Fibroblast of skin of right quadriceps (primary cell): ENCODE measurements at places on chromosomes 5 and 9.

DNA sequence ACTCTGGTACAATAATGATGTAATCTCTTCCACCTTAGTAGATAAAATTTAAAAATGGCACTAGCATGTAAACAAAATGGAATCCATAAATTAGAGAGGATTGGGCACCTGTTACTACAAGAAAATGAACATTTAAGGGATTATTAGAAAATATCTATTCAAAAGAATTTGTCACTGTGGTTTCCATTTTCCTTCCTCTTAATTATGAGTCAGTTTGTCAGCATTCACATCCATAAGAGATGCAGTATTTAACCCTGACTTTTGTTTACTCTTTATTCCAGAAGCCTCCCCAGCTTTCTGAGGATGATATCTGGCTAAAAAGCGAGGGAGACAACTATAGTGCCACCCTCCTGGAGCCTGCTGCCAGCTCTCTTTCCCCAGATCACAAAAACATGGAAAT is 72.1 kb downstream of the C9orf152 start:
- DNase-seq: peak; percentile 52

- peak; percentile 53 for DNase-seq
These were observed 217.6 kb downstream of the NFIB start for GRCh38 chr9:14096258-14096922.

GRCh38 chr5:60916646-60917045 is 28.2 kb downstream of the ERCC8 start:
- peak; percentile 46 for DNase-seq

DNA sequence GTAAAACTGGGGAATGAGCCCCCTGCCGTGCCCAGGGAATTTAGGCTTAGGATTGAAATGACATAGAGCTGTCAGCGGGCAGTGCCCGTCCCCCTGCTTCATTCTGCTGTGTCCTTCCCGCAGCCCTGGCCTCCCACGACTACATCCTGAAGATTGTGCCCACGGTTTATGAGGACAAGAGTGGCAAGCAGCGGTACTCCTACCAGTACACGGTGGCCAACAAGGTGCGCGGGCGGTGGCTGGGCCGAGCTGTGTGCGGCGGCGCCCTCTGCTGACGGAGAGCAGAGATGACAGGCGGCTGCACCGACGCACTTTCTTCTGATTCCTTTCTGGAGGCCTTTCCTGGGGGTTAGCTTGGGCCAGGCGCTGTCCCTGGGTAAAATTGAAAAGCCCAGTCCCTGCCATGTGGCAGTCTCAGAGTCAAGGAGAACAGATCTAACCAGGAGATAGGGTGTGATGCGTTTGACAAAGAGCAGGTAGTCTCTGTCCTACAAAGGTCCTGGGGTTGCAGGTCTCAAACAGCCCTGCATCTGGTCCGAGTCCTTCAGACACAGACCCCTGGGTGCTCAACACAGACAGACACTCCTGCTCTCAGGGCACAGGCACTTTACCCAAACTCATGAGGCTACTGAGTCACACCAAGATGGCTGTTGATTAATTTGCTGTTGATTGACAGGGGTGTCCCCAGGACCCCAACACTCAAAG is 26.8 kb upstream of the RPL26L1 start:
- DNase-seq: peak; percentile 64
